H9 (cell line): ENCODE measurements at places on chromosomes 6 and 20.

DNA sequence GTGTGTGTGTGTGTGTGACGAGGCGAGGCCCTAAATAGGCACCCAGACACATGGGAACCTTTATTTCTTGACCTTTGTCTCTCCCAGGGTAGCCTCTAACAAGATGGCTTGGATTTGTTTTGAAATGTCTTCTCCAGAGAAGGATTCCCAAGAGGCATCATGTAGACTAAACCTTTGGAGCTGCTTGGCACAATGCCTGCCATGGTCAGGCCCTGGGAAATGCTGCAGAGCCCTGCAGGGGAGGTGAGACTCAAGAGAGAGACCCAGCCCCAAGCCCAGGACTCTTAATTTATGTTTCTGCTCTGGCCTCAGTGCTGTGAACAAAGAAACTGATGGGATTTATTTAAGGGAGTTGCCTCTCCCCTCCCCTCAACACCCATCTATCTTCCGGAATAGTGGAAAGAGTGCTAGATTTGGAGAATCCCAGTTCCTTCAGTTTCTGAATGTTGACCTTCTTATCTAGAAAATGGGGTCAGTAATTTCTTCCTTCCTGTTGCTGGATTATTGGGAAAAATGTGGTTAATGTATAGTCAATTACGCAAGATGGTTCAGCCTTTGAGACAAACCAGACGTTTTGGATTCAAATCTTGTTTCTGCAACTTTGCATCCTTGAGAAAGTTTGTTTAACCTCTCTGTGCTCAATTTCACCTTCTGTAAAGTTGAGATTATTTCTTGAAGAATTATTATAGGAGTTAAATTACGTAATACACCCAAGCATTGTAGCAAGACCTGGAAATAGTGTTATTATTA is 434.8 kb downstream of the MAFB start:
- H3K4me3 ChIP-seq: no peak overlapping the region
- H3K27ac ChIP-seq: no peak overlapping the region
- H3K36me3 ChIP-seq: peaks cover 10% of the 10 kb centered on the region
- H3K4me1 ChIP-seq: no peaks in the 10 kb centered on the region
- DNase-seq: no peak

DNA sequence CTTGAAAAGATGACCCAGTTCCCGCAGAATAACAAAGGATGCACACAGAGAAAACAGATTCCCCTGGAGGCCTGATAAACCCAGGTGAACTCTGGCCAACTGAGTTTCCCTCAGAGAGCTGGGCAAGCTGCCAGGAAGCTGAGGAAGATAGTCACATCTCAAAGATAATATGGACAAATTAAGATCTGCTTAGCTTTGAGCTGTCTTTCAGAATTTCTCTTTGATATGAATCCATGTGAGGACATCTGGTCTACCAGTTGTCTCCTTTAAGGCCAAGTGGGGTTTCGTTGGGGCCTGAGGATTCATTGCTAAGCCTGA is 59.5 kb downstream of the ID4 start:
- H3K4me1 ChIP-seq: no peaks in the 10 kb centered on the region
- no peaks in the 10 kb centered on the region for H3K36me3 ChIP-seq
- no peak overlapping the region for H3K4me3 ChIP-seq
- DNase-seq: no peak

- no peak overlapping the region for H3K4me3 ChIP-seq
- H3K27ac ChIP-seq: no peak overlapping the region
- no peaks in the 10 kb centered on the region for H3K27me3 ChIP-seq
- no peaks in the 10 kb centered on the region for H3K4me1 ChIP-seq
- no peak for DNase-seq
Measured at GRCh38 chr20:18533491-18533890, 25.8 kb downstream of the SEC23B start.

GRCh38 chr20:42565235-42565995 is 624.3 kb downstream of the PTPRT start:
- H3K27me3 ChIP-seq: peaks cover 2% of the 10 kb centered on the region; the same call in 1 of the 2 replicates
- H3K36me3 ChIP-seq: no peaks in the 10 kb centered on the region
- H3K27ac ChIP-seq: no peak overlapping the region
- H3K4me1 ChIP-seq: no peaks in the 10 kb centered on the region
- no peak for DNase-seq

- no peak for DNase-seq
- H3K4me3 ChIP-seq: no peak overlapping the region
- no peaks in the 10 kb centered on the region for H3K36me3 ChIP-seq
- no peaks in the 10 kb centered on the region for H3K27me3 ChIP-seq
Measured at GRCh38 chr6:25392372-25392771, 113.2 kb downstream of the CARMIL1 start.

DNA sequence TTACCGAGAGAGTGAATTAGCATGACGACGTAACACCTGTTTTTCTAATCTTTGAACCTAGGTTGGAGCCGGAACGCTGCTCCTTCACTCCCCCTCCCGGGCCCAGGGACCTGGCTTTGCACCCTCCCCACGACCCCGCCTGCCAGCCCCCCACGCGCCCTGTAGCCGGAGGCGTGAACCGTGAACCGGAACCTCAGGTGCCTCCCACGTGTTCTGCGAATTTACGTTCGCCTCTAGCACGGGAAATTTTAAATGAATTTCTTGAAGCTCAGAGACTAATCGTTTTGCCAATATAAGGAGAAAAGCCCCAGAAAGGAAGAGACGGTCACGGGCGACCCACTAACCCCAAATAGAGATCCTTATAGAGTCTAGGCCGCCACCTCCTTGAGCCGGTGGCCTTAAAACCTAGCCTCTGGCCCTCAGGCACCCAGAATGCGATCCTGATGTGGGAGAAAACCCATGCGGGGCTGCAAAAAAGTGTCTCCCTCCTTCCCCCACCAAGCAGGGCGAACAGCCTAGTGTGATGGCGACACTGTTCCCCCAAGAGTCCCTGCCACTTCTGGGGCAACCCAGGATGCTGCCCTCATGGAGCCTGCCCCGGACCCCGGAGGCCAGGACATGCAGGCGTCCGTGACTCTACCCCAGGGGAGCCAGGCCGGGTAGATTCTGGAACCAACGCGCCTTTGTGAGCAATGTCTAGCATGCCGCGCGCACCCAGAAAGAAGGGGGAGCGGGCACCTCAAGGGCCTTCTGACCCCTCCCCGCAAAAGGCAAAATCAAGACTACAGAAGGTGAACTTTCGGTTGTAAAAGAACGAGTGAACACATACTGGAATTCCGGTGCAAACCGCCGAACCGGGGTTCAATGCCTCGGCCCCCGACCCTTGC is 2.7 kb upstream of the SIM1 start:
- H3K27me3 ChIP-seq: peaks cover 85% of the 10 kb centered on the region
- H3K27ac ChIP-seq: no peak overlapping the region
- peak; percentile 37 for DNase-seq
- H3K36me3 ChIP-seq: no peaks in the 10 kb centered on the region
- H3K4me3 ChIP-seq: no peak overlapping the region

GRCh38 chr6:129016844-129017243 is 133.9 kb downstream of the LAMA2 start:
- H3K27me3 ChIP-seq: no peaks in the 10 kb centered on the region
- H3K36me3 ChIP-seq: no peaks in the 10 kb centered on the region; the same call in 1 of the 2 replicates
- no peaks in the 10 kb centered on the region for H3K4me1 ChIP-seq
- no peak overlapping the region for H3K27ac ChIP-seq

DNA sequence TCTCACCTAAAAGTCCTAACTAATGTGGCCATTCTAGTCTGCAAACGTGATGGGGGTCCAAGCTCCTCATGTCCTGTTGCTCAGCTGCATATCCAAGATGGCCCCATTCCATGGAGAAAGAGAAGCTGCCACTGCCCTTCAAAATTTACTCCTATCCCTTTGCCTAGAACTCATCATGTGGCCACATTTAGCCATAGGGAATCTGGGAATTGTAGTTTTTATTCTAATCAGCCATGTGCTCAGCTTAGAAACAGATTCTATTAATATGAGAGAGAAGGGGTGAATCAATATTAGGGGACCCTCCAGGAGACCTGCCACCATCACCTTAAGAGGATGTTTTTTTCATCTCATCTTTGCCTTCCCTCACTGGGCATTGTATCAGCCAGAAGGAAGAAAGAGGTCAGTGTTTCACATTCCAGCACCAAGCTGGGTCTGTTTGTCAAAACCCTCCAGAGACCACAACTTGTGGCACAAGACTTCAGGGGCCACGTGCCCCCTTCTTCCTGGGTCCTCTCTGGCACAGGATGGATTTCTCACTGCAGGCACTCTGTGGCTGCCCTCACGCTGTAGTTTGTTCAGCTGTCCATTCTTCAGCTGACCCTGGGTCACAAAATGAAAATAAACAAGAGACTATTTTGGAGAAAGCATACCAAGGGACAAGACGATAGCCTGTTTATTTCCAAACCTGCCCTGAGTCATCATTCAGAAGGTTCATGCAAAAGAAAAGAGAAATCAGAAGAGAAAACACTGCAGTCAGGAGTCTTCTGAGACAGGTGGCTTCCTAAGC is 172.0 kb downstream of the EYA2 start:
- H3K36me3 ChIP-seq: peaks cover 10% of the 10 kb centered on the region
- no peak overlapping the region for H3K4me3 ChIP-seq
- DNase-seq: no peak
- H3K27ac ChIP-seq: no peak overlapping the region

GRCh38 chr20:5741089-5741488 is 9.1 kb upstream of the SHLD1 start:
- no peak overlapping the region for H3K4me3 ChIP-seq
- H3K27me3 ChIP-seq: no peaks in the 10 kb centered on the region
- H3K4me1 ChIP-seq: no peaks in the 10 kb centered on the region
- no peak for DNase-seq
- no peaks in the 10 kb centered on the region for H3K36me3 ChIP-seq
- H3K27ac ChIP-seq: no peak overlapping the region

DNA sequence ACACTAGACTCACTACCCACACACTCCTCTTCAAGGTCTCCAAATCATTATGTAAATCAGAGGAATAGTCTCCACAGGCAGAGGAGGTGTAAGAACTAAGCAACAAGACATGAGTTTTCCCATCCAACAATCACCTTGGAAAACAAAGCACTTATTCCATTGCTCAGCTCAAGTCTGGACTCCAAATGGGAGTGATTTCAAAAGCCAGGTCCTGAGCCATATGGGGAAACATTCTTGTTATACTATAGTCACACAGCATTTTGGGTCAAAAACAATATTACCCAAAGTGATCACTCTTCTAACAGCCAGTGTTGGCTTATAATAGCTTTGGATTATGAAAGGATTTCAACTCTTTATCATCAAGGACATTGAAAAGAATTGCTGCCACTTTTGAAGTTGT is 3.6 kb upstream of the PRPH2 start:
- no peaks in the 10 kb centered on the region for H3K27me3 ChIP-seq
- no peaks in the 10 kb centered on the region for H3K4me1 ChIP-seq
- no peak overlapping the region for H3K4me3 ChIP-seq
- DNase-seq: no peak
- no peaks in the 10 kb centered on the region for H3K36me3 ChIP-seq
- no peak overlapping the region for H3K27ac ChIP-seq

GRCh38 chr6:33733709-33734007 is 13.0 kb downstream of the IP6K3 start:
- H3K27ac ChIP-seq: no peak overlapping the region
- H3K4me3 ChIP-seq: no peak overlapping the region; the same call in 2 of the 3 replicates
- no peaks in the 10 kb centered on the region for H3K27me3 ChIP-seq
- no peaks in the 10 kb centered on the region for H3K4me1 ChIP-seq

- peak overlapping the region; percentile 32; the same call in 1 of the 3 replicates for H3K4me3 ChIP-seq
- peaks cover 10% of the 10 kb centered on the region; the same call in 1 of the 2 replicates for H3K4me1 ChIP-seq
- no peaks in the 10 kb centered on the region for H3K27me3 ChIP-seq
- no peaks in the 10 kb centered on the region; the same call in none of the 2 replicates for H3K36me3 ChIP-seq
- peak overlapping the region; percentile 89 for H3K27ac ChIP-seq
Measured at GRCh38 chr6:164344801-164345291, 930.3 kb downstream of the QKI start.

GRCh38 chr6:52787917-52788316 is 15.7 kb downstream of the GSTA1 start:
- H3K27me3 ChIP-seq: no peaks in the 10 kb centered on the region
- no peaks in the 10 kb centered on the region for H3K4me1 ChIP-seq
- peaks cover 9% of the 10 kb centered on the region; the same call in 1 of the 2 replicates for H3K36me3 ChIP-seq

- H3K36me3 ChIP-seq: peaks cover 81% of the 10 kb centered on the region
- no peak overlapping the region for H3K4me3 ChIP-seq
- no peak for DNase-seq
- H3K27ac ChIP-seq: no peak overlapping the region
- H3K4me1 ChIP-seq: no peaks in the 10 kb centered on the region; the same call in 1 of the 2 replicates
Measured at GRCh38 chr6:87257975-87258374, 64.4 kb upstream of the SMIM8 start.

DNA sequence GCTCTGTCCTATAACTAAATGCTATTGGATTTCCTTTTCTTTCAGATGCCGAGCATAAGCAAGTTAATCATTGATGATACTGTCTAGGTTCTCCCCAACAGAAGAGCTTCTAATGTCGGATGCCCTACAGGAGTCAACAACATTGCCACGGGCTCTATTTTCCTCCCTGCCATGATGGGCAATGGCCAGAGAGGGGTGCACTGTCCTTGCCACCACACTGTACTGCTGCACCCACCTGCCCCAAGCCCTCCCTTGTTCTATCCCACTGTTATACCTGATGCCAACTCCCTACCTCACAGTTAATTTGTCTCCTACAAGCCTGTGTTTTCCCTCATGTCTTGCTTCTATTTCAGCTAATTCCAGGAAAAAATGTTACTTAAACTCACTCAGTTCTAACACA is 773.6 kb upstream of the CHD6 start:
- no peak for DNase-seq
- H3K4me1 ChIP-seq: peaks cover 4% of the 10 kb centered on the region; the same call in 1 of the 2 replicates
- no peaks in the 10 kb centered on the region for H3K36me3 ChIP-seq
- H3K27ac ChIP-seq: no peak overlapping the region
- H3K4me3 ChIP-seq: no peak overlapping the region

GRCh38 chr6:26075063-26075717 is 12.0 kb upstream of the HFE start:
- H3K4me1 ChIP-seq: no peaks in the 10 kb centered on the region
- peak; percentile 51 for DNase-seq
- H3K27ac ChIP-seq: no peak overlapping the region

GRCh38 chr6:63805808-63806572 is 170.4 kb downstream of the PHF3 start:
- no peak for DNase-seq
- no peaks in the 10 kb centered on the region for H3K27me3 ChIP-seq
- peaks cover 4% of the 10 kb centered on the region; the same call in 1 of the 2 replicates for H3K4me1 ChIP-seq

- H3K4me3 ChIP-seq: no peak overlapping the region
- H3K4me1 ChIP-seq: no peaks in the 10 kb centered on the region
- H3K36me3 ChIP-seq: peaks cover 67% of the 10 kb centered on the region
- H3K27ac ChIP-seq: no peak overlapping the region
- DNase-seq: no peak
Measured at GRCh38 chr6:158772851-158773371, 46.3 kb downstream of the EZR start.

DNA sequence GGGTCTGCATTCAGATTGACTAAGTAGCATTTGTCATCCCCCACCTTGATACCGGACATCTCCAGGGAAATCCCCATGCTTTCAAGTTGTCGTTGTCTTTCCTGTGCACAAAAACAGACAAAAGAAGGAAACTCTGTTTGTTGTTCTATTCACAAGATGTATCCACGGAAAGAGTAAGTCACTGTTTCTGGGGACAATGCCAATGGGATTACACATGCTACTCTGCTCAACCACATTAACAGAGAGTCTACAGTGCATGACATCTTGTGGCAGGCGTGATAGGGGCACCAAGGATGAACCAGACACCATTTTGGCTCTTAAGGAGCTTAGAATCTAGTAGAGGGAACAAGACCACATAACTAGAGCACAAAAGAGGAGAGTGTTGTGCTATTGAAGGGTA is 124.4 kb upstream of the NUP153 start:
- no peak for DNase-seq
- H3K27ac ChIP-seq: no peak overlapping the region
- H3K27me3 ChIP-seq: no peaks in the 10 kb centered on the region
- no peak overlapping the region for H3K4me3 ChIP-seq
- peaks cover 14% of the 10 kb centered on the region; the same call in 2 of the 3 replicates for H3K36me3 ChIP-seq
